Brain (organoid and tissue), 16 donors: ENCODE measurements at places on chromosomes 7 and 10. TPM values are rescaled to one million over a fixed set of nuclear protein-coding genes. Genes with fewer than 3 reads are reported as not detected.

Gene ASZ1
- polyA plus RNA-seq, result not detected

Gene NPTX2
- polyA plus RNA-seq, result 90.5 TPM

DNA sequence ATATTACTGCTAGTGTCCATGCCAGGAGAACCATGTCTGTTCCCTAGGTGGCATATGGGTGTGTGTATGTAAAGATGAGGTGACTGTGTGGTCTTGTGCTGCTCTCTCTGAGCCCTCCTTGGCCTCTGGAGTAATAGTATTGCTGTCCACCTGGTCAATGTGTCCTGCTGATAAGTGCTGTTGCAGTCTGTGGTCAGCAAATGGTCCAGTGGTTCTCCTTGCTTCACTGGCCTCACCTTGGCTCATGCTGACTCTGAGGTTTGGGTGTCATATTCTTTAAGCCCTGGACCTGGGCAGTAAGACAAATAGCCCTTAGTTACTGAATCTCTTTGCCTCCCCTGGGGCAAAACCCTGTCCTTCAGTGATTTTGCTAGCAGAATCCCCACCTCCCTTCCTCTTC, 56.8 kb downstream of the TPST1 start:
- DNase-seq, result no peak

- DNase-seq, result no peak
These were observed 237.5 kb upstream of the KLF6 start for GRCh38 chr10:4022473-4022872.

GRCh38 chr10:103040418-103040817, 122.3 kb downstream of the CNNM2 start:
- no peak for DNase-seq

DNA sequence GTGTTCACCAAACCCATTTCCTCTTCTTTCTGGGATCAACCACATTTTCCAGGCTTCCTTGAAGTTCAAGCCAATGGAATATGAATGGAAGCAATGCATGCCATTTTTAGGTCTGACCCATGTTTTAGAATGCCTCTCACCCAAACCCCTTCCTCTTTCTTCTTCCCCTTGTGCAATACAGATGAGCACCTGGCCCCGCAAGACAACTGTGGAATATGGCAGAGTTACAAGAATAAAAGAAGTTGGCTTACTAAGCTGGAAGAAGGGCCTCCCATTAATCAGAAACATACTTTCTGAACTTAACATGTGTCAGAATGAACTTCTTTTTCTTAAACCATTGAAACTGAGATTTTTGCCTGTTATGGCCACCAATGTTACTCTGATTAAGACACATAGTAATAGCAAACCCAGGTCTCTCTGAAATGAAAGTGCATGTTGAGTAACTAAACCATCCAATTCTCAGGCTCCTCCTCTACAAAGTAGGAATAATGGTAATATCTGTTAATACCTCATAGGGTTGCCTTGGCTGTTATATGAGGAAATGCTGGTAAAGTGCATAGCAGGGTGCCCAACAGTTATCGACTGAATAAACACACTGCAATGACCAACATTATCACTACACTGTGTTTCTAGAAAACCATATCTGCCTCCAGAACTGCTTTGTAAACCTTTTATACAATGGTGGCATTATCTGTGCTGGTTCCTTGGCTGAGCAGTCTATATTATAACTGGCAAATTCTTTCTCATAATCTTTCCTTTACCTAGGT, 382.2 kb upstream of the NRP1 start:
- DNase-seq, result no peak

- DNase-seq, result no peak
These were observed 596.9 kb upstream of the PCDH15 start for GRCh38 chr10:55397777-55398496.

DNA sequence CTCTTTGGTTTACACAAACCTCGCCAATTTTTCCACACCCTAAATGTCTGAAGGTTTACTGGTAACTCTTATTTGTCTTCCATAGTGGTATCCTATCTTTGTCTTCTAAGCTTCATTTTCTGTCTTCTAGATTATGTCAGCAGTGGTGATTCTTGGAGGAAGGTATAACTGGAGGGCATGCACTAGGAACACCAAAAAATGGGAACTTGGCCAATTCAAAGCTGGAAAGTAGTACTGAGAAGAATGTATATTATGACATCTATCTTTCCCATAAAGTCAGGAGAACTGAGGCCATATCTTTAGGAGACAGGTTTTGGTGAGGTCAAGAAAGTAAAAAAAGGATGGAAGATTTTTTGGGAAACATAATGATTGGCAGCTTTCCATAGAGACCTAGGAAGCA, 113.3 kb downstream of the CPEB3 start:
- DNase-seq, result no peak

DNA sequence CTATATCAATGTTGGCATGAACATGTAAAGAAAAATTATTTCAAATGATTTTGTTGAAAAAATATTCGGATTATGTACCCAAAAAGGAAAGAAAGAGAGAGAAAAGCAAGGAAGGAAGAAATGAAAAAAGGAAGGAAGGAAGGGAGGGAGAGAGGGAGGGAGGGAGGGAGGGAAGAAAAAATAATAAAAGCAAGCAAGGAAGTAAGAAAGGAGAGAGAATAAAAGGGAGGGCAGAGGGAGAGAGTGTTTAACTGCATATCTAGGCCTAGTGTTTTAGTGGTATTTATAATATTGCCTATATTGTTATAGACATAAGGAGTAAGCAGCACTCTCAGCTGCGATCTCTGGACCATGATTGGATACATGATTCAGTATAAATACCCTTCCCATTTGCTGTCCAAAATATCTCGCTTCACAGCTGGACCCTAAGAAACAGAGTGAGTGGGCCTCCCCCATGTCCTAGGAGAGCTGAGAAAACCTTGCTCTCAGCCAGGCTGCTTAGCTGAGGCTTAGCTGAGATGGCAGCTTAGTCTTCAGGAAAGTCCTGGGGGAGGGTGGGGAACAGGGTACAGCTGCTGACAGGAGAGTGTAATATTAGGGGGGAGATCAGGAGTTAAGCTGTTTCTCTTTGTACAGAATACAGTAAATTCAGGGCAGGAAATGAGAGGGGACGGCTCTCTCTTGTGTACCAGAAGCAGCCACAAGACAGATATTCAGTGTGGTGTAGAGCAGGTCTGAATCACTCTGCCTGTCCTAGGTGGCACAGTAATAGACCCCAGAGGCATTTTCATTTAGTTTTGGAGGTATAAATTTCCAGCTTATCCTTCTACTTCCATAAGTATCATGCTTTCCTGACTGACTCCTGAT, 66.8 kb upstream of the TARP start:
- no peak for DNase-seq

DNA sequence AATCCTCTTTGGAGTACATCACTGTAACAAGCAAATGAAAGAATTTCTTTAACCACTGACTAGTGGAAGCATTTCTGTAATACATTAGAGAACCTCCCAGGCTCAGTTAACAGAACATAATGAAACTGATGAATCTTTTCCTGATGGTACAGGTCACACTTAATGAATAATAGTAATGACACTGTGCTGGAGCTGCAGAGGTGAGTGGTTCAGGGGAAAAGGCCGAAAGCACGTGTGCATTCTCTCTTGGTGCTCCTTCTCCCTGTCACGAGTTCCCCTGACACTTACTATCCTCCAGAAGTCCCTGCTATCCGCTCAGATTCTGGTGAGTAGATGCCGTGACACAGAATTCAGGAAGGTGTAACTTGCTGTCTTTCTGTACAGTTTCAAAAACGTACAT, 8.0 kb downstream of the HIPK2 start:
- no peak for DNase-seq

GRCh38 chr10:118455181-118455695, 113.1 kb upstream of the FAM204A start:
- DNase-seq, result no peak
